ENCODE measurements at places on chromosomes 1 and 21. TPM values are rescaled to one million over a fixed set of nuclear protein-coding genes. Genes with fewer than 3 reads are reported as not detected.

DNA sequence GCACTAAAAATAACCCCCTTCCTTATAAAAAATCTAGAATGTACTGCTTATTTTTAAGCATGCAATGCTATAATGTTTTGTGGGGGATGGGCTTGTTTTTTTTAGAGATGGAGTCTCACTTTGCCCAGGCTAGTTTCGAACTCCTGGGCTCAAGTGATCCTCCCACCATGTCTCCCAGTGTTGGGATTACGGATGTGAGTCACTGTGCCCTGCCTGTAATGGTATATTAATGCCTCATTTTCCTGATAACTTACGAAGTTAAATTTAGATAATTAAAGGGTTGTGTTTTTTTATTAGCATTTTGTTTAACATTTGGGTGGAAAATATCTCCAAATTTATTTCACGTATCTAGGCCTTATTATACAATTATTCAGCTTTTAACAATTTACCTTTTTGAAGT lies 6.5 kb downstream of the RNF11 start:
- no peak overlapping the region for H3K4me3 ChIP-seq
- H3K27ac ChIP-seq, result no peak overlapping the region
- peaks cover 57% of the 10 kb centered on the region for H3K4me1 ChIP-seq
- no peaks in the 10 kb centered on the region for H3K36me3 ChIP-seq
- DNase-seq, result no peak

- no peak for DNase-seq
- no peak overlapping the region for H3K27ac ChIP-seq
- peaks cover 16% of the 10 kb centered on the region for H3K4me1 ChIP-seq
- H3K27me3 ChIP-seq, result no peaks in the 10 kb centered on the region
- no peak overlapping the region for H3K4me3 ChIP-seq
Measured at GRCh38 chr1:42209526-42210251, 45.1 kb upstream of the GUCA2A start.

DNA sequence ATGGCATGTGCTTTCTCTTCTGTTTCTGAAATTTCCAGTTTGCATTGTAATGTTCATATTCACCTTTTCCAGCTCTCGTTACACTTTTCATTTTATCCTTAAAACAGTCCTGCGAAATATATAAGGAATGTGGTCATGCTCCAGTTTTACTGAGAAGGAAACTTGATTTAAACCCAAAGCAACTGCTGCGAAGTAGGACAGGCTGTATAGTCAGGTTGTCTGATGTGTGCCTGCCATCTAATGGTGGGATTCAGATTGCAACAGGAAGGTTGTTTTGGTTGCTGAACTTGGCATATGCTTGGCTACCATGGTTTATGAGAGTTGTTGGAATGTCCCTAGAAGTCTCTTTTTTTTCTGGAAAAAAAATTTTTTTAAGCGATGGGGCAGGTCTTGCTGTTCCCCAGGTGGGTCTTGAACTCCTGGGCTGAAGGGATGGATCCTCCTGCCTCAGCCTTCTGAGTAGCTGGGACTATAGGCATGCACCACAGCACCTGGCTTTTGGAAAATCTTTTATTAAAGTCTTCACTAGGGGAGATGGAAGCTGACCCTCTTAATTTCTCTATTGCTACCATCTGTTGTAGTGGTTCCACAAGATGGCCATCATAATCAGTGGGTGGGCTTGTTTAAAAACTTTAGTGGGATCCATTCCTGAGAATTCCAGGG lies 86.9 kb downstream of the UCK2 start:
- H3K4me3 ChIP-seq, result no peak overlapping the region
- H3K27me3 ChIP-seq, result no peaks in the 10 kb centered on the region
- no peak overlapping the region for H3K27ac ChIP-seq
- no peaks in the 10 kb centered on the region for H3K36me3 ChIP-seq
- DNase-seq, result no peak
- peaks cover 19% of the 10 kb centered on the region for H3K4me1 ChIP-seq

DNA sequence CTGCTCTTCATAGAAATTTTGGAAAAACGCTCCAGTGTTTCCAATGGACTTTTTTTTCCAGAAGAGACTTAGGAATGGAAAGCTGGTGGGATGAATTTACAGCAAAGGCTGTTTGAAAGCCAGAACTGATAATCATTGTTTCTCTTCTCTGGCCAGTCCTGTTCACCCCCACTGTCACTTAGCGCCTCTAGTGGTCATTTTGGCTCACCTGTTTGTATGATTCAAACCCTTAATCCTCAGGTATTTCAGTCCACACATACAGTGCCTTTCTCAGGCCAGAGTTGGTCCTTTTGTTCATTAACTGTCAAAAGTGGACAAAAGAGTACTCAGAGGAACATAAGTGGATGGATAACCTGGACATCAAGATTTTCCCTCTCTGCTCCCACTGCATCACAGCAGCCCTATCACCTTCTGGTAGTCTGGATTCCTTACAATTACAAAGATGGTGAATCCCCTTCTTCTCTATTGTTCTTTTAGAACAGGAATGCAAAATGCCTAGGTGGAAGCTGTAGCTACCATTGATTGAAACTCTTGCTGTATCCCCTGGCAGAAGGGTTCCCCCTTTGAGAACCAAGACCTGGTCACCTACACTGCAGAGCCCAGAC lies 177.6 kb upstream of the OLFM3 start:
- no peak overlapping the region for H3K27ac ChIP-seq
- no peaks in the 10 kb centered on the region for H3K4me1 ChIP-seq
- no peaks in the 10 kb centered on the region for H3K36me3 ChIP-seq
- DNase-seq, result no peak
- H3K4me3 ChIP-seq, result no peak overlapping the region
- no peaks in the 10 kb centered on the region for H3K27me3 ChIP-seq

- H3K27me3 ChIP-seq, result no peaks in the 10 kb centered on the region
- DNase-seq, result no peak
- H3K36me3 ChIP-seq, result no peaks in the 10 kb centered on the region
Measured at GRCh38 chr1:216576234-216576937, 146.8 kb downstream of the ESRRG start.

GRCh38 chr21:37398697-37399096 lies 32.1 kb downstream of the DYRK1A start:
- no peaks in the 10 kb centered on the region for H3K36me3 ChIP-seq
- no peaks in the 10 kb centered on the region for H3K27me3 ChIP-seq
- H3K4me3 ChIP-seq, result no peak overlapping the region
- no peak overlapping the region for H3K27ac ChIP-seq

DNA sequence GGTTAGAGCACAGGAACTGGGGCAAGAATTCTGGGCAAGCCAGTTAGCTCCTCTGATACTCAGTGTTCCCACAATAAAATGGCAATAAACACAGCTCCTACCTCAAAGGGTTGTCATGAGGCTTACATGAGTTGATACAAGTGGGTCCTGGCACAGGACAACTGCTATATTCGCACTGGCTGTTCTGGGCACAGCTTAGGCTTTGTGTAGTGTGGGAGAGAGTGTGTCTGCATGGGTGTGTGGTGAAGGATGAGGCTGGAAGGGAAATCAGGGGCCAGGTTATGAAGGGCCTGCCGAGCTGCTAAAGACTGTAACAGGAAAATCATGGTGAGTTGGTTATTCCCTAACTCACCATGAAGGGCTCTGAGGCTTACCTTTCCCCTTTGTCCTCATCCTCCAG lies 18.7 kb downstream of the ETV3 start:
- H3K27ac ChIP-seq, result no peak overlapping the region
- H3K36me3 ChIP-seq, result peaks cover 36% of the 10 kb centered on the region
- no peak overlapping the region for H3K4me3 ChIP-seq
- H3K4me1 ChIP-seq, result peaks cover 9% of the 10 kb centered on the region
- DNase-seq, result no peak
- H3K27me3 ChIP-seq, result no peaks in the 10 kb centered on the region

GRCh38 chr1:152543820-152544219 lies 22.8 kb downstream of the LCE3E start:
- no peaks in the 10 kb centered on the region for H3K4me1 ChIP-seq
- no peak for DNase-seq
- no peak overlapping the region for H3K27ac ChIP-seq
- no peak overlapping the region for H3K4me3 ChIP-seq
- no peaks in the 10 kb centered on the region for H3K27me3 ChIP-seq
- H3K36me3 ChIP-seq, result no peaks in the 10 kb centered on the region

Gene PRMT6
- total RNA-seq, result 11.4 TPM
